LHCN-M2 (cell line): ENCODE measurements at places on chromosomes 16 and 17. TPM values are rescaled to one million over a fixed set of nuclear protein-coding genes. Genes with fewer than 3 reads are reported as not detected.
A peak's percentile ranks its signal among the peaks of the same experiment; 100 is the strongest.

- no peak for DNase-seq
These were observed 10.2 kb downstream of the TBKBP1 start for GRCh38 chr17:47704116-47704515.

The PPP1R1B gene
- total RNA-seq: not detected in 2 replicates

The ZNF205 gene
- 17.0 and 19.2 TPM in 2 replicates for total RNA-seq

DNA sequence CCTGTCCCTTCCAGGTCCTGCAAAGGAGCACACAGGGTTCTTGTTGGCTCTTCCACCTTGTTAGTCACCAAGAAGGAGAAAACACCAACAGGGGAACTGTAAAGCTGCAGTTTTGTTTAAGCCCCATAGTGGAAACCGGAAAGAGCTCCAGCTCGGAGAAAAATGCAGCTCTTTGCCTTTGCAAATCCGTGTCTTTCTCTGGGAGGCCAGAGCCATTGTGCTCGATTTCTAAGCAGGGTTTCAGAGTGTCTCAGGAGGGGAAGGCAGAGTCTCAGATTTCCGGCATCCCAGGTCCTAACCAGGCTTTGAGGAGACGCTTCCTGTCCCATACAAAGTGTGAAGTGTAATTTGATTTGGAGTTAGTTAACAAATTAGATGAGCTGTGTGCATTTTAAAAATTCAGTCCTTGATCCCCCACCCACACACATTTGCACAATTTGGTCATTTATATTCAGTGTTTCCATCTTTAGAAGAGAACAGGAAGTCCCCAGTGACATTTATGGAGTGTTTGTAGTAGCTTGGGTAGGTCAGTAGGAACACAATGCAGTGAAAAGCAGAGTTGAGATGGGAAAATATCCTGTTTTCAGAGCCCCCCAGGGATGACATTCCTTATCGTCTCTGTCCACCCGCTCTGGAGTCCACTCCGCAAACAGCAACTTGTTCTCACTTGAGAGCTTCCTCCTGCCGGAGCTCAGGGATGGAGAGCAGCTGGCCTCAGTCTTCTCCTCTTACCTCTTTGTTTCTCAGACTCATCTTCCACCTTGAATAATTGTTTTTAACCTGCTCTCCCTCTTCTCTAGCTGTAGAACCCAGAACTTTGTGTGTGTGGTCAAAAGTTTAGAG, 331.9 kb downstream of the SEC14L1 start:
- DNase-seq: peak; percentile 45

GRCh38 chr16:81531419-81531821, 86.8 kb downstream of the CMIP start:
- DNase-seq: no peak

The CD68 gene
- 48.2 and 56.4 TPM in 2 replicates for total RNA-seq

DNA sequence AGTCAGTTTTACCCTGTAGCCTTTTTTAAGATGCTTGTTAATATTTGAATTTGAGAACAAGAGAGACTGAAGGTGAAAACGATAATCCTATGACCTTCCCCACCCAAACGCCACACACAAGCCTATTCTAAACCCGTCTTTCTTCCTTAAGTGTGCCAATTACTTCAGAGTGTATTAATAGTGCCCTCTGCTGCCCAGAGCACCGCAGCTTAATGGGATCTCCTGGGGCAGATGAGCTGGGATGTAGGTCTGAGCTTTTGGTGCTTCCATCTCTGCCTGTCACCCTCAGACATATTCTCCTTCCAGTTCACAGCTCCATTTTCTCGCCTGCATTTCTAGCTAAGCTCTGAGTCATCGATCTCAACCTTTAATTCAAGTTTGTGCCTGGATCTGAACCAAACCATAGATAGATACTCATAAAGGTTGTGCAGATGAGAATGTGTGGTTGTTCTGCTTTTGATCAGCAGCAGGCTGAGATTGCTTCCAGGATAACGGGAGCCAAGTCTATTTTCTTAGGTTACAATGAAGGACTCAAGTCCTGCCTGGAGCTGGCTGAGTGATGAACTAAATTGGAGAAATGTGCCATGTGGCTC, 46.4 kb upstream of the CDH13 start:
- peak; percentile 20 for DNase-seq

- no peak for DNase-seq
These were observed 56.0 kb downstream of the SHISA6 start for GRCh38 chr17:11296994-11297393.

DNA sequence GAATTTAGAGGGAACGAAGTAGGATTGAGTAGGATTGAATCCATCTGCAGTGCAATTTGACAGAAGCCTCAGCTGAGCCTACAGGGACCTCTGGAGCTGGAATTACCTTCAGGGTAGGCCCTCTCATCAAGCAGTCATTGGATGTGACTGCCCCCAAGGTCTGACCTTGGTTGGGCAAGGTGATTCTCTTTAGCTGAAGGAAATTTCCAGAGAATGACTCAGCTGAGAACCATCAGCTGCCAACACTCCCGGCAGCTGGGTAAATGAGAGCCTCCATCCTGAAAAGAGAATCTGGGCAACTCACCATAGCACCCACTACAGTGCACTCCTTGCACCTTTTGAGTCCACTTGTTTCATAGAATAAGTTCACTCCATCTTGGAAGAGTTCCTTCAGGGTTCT, 113.5 kb upstream of the MED13 start:
- DNase-seq: peak; percentile 79

The ARHGAP44 gene
- 0.06 and 0.13 TPM in 2 replicates for total RNA-seq

The C17orf58 gene
- total RNA-seq: 10.7 and 14.6 TPM in 2 replicates

DNA sequence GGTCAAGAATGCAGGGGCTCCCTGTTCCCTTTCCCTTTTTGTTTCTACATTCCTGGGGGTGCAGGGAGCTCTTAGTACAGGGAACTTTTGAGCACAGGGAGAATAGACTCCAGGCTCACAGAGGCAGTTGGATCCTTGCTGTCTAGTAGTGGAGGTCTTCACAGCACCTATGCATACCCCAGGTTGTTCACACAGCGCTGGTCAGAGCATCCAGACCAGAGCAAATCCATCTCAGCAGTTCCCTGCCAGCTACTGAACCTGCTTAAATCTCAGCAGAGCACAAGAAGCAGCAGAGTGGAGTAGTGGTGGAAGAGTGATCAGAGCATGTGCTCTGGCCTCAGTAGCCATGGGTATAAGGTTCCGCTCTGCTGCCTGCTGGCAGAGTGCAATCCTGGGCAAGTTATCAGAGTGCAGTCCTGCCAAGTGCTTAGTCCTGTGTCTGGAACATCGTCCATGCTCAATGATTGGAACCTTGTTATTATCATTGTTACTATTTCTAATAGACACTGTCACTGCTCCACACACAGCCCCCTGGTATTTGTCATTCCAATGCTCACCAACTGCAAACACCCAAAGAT, 220.4 kb downstream of the CBLN1 start:
- DNase-seq: no peak

GRCh38 chr17:20059728-20060188, 50.6 kb downstream of the SPECC1 start:
- peak; percentile 64 for DNase-seq

The FZD2 gene
- total RNA-seq: 12.5 and 21.2 TPM in 2 replicates

The CX3CL1 gene
- not detected in 2 replicates for total RNA-seq

The ACSM2A gene
- total RNA-seq: not detected in 2 replicates

DNA sequence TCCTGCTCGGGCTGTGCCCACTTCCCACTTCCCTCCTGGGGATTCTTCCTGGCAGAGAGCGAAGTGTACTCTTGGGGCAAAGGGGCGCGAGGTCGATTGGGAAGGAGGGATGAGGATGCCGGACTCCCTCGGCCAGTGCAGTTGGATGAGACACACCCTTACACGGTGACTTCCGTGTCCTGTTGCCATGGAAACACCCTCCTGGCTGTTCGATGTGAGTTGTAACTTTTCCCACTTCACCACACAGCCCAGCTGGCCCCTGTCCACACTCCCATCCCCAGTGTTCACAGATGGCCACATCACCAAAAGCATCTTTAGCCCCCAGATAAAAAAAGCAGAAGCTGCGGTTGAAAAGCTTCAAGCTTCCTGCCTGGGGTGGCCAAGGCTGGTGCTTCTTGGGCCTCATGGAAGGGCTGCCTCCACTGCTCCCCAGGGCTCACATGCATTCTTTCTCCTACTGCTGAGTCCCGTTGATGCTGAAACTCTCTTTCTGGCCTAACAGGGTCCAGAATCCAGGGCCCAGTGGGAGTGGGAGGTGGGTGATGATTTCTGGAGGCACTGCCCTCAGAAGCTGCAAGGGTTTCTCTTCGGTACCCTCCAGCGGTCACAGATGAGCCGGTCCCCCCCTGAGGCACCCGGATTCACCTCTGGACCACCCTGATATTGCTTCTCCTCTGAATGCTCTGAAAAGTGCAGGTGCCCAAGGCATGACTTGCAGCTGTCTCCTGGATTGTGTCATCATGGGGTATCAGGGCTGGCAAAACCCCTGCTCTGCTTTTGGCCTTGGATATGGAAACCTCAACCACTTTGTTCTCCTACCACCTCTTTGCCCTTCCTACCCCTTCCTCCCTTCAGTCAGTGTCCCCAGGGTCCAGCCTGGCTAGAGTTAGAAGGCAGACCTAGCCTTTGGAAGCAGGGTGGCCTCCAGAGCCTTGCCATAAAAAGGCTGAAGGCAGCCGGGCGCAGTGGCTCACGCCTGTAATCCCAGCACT, 2.2 kb upstream of the TRAF4 start:
- no peak for DNase-seq

The CFDP1 gene
- total RNA-seq: 57.5 and 63.3 TPM in 2 replicates

- DNase-seq: no peak
These were observed 230.1 kb downstream of the SLC39A11 start for GRCh38 chr17:72862276-72862999.

DNA sequence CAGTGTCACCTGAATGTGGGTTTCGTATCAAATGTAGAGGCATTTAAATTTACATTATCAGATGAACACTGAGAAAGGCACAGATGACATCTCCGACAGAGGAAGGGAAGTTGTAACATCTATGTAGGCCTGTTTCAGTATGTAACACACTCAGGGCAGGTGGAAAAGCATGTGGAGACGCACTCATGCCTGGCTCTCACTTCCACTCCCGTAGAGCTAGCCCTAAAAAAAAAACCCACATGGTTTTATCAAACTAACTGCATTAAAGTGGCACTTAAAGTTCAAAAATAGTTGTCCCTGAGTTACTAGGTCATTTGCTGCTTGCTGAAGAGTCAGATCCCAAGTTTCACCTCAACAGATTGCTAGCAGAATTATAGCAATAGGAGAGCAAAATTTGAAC, 6.1 kb upstream of the ANKFY1 start:
- DNase-seq: no peak

DNA sequence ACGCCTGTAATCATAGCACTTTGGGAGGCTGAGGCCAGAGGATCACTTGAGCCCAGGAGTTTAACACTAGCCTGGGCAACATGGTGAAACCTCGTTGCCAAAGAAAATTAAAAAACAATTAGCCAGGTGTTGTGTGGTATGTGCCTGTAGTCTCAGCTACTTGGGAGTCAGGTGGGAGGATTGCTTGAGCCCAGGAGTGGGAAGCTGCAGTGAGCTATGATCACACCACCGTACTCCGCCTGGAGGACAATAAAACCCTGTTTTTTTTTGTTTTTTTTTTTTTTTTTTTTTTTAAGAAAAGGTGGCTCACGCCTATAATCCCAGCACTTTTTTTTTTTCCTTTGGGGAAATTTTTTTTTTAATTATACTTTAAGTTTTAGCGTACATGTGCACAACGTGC, 26.1 kb downstream of the RAP1GAP2 start:
- no peak for DNase-seq

DNA sequence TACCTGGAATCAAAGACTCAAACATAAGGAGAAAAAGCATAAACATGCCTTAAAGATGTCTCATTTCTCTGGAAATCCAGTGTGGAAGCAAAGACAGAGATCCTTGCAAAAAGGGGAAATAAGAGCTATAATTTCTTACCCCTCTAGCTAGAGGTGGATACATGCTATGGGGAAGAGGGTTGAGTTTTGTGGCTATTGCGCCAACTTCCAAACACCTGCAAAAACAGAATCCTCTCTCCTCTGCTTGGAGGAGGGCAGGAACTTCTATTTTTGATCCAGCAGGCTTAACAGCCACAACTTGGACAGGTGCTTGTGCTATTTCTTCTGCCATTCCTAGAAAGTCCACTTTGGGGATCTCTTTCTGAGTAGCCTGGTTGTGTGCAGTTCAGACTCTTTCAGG, 21.5 kb upstream of the NUDT7 start:
- no peak for DNase-seq

The KRTAP29-1 gene
- total RNA-seq: not detected in 2 replicates

DNA sequence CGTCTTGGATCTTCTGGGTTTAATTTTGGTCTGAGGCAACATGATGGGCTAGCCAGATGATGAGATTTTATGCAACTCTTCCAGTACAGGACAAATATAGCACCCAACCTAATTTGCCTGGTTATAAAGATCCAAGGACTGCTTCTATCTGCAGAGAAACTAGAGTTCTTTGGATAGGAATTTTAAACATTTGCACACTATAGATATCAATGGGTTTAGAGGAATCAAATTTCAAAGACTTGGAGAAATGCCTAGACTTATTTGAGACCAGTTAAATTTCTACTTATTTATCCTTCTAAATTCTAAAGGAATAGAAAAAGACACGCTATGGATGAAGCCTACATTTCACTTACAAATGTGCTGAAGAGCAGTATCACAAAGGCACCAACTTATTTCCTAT, 12.6 kb downstream of the PMFBP1 start:
- no peak for DNase-seq

- DNase-seq: no peak
These were observed 197.1 kb downstream of the ABCC12 start for GRCh38 chr16:47958726-47959125.

The KRTAP2-2 gene
- not detected in 2 replicates for total RNA-seq

DNA sequence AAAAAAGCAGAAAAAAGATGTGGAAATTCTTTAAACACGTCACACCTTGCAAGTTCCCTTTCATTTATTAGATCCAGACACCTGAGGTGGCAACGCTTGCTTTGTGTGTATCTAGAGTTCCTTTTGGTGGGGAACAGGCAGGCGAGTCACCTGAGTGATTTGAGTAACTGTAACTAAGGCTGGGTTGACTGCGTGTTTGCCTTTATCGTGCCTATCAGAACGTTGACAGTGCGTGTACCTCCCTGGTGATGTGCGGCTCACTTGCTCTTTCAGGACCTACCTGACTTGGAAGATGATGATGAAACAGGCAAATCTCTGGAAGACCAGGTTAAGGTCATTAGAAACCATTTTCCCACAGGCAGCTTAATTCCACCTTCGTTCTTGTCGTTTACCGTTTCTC, 12.5 kb downstream of the TAF1C start:
- no peak for DNase-seq

The C17orf107 gene
- under 0.01 and 0.06 TPM in 2 replicates for total RNA-seq

DNA sequence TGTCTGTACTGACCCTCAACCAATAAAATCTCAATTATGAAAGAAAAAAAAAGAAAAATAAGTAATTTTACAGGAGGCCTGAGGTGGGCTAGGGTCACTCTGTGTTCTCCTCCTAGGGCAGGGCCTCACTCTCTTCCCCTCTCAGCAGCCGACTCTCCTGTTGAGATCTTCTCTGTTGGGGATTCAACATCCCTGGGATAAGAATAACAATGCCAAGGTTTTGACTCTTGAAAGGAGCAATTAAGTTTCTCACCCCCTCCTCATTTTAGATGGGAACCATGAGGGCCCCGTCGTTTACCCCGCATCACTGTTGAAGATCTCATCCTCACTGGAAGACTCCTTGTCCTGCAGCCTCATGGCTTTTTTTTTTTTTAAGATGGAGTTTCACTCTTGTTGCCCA, 21.5 kb upstream of the BRCA1 start:
- no peak for DNase-seq

GRCh38 chr17:30942308-30943079, 20.7 kb downstream of the ADAP2 start:
- no peak for DNase-seq
